Activated naive CD4-positive, alpha-beta T cell treated with anti-CD3 and anti-CD28 coated beads, Interleukin-2, amount 50 U/mL, for 72 hours (primary cell): ENCODE measurements at places on chromosomes 1 and 21. TPM values are rescaled to one million over a fixed set of nuclear protein-coding genes. Genes with fewer than 3 reads are reported as not detected.
A peak's percentile ranks its signal among the peaks of the same experiment; 100 is the strongest.

DNA sequence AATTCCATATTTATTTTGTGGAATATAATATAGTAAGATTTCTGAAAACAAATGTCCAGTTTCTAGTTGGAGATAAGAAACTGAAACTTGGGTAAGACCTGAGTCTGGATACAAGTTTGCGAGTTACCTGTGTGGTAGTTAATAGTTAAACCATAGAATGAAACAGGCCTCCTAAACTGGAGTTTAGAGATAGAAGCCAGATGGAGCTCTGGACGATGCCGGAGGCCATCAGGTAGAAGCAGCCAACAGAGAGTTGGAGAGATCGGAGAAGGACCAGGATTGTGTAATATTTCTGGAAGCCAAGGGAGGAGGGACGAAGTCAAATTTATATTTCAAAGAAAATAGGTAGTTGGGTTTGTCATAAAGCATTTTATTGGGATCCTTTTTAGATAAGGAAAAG lies 45.1 kb downstream of the ARID1A start:
- DNase-seq, result no peak

- DNase-seq, result no peak
These were observed 887.4 kb downstream of the PLA2G4A start for GRCh38 chr1:187716160-187716559.

Gene FCGR1A
- total RNA-seq, result not detected

- no peak for DNase-seq
These were observed 34.8 kb downstream of the PTAFR start for GRCh38 chr1:28141685-28142084.

GRCh38 chr1:145979746-145980456 lies 15.4 kb downstream of the POLR3GL start:
- DNase-seq, result no peak

DNA sequence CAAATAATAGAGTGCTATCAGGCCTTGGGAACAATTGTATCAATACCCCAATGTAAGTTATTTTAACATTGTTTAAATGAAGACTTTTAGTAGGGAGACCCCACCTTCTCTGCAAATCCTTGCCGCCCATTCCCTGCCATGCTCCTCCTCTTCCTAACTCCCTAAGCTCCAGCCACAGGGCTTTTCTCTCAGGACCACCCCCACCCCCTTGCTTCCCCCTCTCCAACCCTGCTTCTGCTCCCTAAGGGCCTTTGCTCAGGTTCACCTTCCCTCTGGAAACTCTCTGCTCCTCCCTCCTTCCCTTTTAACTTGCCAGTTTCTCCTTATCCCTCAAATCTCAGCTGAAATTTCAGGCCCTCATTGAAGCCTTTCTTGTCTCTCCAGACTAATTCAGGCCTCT lies 16.8 kb downstream of the CCDC190 start:
- DNase-seq, result no peak

GRCh38 chr1:62870148-62870547 lies 86.2 kb downstream of the ATG4C start:
- DNase-seq, result no peak

GRCh38 chr1:63777965-63778880 lies 4.4 kb downstream of the ROR1 start:
- no peak for DNase-seq

DNA sequence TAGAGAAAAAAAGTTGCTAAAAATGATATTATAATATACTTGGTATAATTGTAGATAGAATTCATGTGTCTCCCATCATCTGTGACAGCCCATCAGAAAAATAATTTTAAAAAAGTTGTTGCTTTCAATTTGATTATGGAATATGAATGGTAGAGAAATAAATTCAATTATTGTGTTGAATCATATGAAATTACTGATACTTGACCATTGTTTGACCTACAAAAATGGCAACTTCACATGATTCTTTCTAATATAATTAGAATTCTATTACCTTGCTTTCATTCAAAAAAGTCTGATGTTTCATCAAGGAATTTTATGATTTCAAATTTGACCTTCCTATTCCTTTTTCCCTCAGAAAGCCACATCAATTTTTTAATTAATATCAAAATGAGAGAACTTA lies 11.5 kb downstream of the ESRRG start:
- no peak for DNase-seq

DNA sequence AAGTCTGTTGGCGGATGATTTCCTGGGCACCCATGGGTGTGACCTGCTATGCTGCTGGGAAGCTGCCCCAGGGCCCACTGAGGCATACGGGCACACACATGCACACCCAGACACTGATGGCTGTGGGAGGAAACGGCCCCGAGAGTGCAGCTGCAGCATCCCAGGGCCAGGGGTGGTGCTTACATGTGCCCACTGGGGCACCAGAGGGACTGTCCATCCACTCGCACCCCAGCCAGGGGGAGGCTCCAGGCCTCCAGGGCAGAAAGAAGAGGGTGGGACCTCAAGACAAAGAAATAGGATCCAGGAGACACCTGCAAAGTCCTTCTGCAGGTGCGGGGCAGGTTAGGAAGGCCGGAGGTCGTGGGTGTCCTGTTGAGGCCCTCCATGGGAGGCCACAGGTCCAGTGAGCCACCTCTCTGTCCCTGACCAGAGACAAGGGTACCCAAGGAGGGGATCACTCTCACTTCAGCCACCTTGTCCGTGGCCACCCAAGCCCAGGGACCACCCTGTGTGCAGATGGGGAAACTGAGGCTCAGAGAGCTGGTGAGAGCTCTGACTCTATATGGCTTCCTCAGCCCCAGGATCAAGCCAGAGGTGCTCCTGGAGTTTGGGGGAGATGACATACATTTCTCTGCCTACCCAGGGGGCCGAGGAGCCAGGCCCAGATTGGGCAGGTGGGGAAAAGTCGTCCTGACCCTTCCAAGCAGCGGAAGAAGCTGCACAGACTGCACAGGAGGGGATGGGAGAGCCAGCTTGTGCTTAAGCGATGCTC lies 57.1 kb downstream of the WNT9A start:
- peak; percentile 28 for DNase-seq

Gene NEXN
- total RNA-seq, result 1.6 TPM

GRCh38 chr1:185539277-185539943 lies 194.8 kb upstream of the HMCN1 start:
- DNase-seq, result no peak

Gene CD244
- total RNA-seq, result 0.36 TPM

DNA sequence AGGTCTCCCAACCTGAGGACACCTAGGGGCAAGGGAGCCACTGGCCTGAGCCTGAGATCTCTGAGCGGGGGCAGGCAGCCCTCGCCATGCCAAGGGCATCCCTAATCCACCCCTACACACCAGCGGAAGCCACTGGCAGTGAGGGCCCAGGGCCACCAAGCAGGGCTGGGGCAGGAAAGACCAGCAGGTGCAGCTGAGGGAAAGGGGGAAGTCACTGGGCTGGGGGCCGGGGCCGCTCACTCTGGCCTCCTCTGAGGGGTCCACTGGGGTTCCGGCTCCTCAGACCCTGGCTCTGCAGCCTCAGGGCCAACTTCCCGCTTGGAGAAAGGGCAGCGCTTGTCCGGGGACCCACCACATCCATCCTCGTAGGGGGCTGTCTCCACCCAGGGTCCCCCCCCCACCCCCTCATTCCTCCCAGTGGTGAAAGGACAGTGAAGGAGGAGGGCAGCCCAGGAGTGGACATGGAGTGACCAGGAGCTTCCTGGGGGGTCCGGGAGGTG lies 42.5 kb upstream of the ACTRT2 start:
- peak; percentile 25 for DNase-seq

- no peak for DNase-seq
These were observed 51.3 kb downstream of the ABL2 start for GRCh38 chr1:179178183-179178582.

DNA sequence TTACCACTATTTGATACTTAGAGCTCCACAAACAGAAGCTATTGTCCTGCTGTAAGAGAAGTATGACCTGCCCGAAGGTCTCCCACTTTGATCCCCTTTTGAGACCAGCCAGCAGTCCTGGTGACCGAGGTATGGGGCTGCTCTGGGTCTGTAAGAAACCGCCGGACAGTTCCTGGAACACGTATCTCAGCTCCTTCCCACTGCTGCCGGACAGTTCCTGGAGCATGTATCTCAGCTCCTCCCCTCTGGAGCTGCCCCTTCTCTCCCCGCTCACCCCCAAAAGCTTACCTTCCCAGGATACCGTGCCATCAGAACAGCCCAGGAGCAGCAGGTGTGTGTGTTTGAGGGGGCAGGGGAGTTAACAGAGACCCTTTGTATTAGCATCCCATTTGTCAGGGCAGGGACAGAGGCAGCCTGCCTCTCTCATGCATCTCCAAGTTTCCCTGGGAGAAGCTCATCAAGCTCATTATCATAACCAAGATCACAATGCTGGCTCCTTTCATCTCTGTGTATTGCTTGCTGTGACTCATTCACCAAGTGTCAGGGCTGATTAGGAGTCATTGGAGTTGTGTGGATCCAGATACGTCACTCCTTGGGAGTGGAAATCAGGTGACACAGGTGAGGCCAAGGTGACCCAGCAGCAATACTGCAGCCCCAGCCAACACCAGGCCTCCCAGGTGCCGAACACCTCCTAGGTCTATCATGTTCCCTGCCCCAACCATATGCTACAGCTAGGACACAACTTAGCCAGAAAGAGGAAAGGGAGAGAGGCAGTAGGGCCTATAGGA lies 25.3 kb downstream of the OPTC start:
- no peak for DNase-seq

DNA sequence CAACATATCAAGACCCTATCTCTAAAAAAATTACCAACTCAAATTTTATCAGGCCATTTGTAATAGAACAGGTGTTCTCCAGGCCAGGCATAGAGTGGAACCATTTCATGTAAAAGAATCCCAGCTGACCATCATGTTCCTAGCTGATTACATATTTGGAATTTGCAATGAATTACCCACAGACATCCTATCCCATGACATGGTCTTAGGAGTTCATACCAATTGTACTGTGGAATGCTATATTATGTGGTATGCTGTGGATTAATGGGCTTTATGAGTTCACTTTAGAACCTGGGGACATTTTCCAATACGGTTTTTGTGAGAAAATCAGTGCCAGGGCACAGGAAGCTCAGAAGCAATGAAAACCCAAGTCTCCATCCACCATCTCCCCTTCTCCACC lies 110.3 kb downstream of the ZNF281 start:
- no peak for DNase-seq

- peak; percentile 43 for DNase-seq
These were observed 13.6 kb downstream of the INSRR start for GRCh38 chr1:156845055-156845952.

- no peak for DNase-seq
These were observed 125.0 kb upstream of the IVNS1ABP start for GRCh38 chr1:185442050-185442449.

Gene FCRL4
- total RNA-seq, result not detected

- DNase-seq, result no peak
These were observed 1.7 kb upstream of the FAM89A start for GRCh38 chr1:231041719-231042261.

DNA sequence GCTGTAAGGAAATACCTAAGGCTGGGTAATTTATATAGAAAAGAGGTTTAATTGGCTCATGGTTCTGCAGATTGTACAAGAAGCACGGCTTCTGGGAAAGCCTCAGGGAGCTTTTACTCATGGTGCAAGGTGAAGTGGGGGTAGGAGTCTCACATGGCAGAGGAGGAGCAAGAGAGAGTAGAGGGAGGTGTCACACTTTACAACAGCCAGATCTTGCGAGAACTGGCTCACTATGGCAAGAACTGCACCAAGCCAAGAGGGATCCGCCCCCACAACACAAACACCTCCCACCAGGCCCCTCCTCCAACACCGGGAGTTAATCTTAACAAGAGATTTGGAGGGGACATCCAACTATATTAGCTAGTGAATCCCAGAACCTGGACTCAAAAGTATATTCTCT lies 135.4 kb upstream of the SOD1 start:
- no peak for DNase-seq

GRCh38 chr1:32020339-32020738 lies 6.7 kb downstream of the KHDRBS1 start:
- no peak for DNase-seq

Gene OR2L3
- not detected for total RNA-seq

Gene PGLYRP3
- total RNA-seq, result not detected

Gene BMP8A
- not detected for total RNA-seq

Gene PROX1
- 0.34 TPM for total RNA-seq

DNA sequence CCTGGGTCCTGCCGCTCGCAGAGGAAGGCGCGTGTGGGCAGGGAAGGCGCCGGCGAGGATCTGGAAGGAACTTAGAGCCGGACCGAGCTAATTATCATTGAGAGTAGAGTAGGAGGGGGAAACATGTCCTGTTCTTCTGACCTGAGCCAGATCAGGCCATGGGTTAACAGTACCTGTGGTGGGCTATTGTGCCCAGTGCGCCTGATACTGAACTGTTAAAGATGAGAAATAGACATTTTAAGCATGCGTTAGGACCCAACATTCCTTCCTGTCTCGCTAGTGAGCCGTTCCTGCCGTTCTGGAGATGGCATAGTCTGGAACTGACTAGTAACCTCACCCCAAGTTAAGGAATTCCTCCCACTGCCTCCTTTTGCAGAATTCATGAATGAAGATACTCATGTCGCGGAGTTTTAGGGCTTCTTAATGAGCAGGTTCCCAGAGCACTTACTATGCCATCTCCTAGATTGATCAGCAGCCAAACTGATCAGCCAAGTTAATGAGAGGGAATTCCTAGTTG lies 870 bp downstream of the STRIP1 start:
- no peak for DNase-seq

GRCh38 chr1:12315146-12315545 lies 85.3 kb downstream of the VPS13D start:
- no peak for DNase-seq

- no peak for DNase-seq
These were observed 177.1 kb downstream of the GABPA start for GRCh38 chr21:25911730-25912401.

GRCh38 chr1:209375671-209376365 lies 207.7 kb upstream of the CAMK1G start:
- DNase-seq, result no peak

- no peak for DNase-seq
These were observed 127.5 kb upstream of the ADAMTS5 start for GRCh38 chr21:27094184-27094948.

- DNase-seq, result peak; percentile 32
These were observed at the start of gene AVPR1B for GRCh38 chr1:206117151-206117948. Gene AVPR1B, minus strand, starts transcription at chr1:206117388. Its CDS starts 498 bp downstream, at chr1:206116890.

DNA sequence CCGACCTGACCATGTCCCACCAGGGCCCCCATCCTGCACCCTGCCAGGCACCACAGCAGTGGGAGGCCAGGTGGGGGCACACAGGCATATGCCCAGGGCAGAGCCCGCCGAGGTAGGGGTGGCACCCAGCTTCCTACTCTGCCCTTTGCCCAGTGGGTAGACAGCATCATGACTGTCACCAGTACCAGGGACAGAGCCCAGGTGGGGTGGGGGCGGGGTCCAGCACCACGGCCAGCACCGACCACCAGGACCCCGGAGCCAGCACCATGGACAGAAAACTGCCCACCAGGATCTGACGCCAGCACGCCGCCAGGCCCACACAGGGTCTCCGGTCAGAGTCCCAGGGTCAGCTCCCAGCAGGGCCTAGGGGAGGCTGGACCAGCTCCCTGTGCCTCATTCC lies 3.8 kb downstream of the TAS1R3 start:
- no peak for DNase-seq
